ENCODE measurements at places on chromosomes 5 and 9.

GRCh38 chr9:81801190-81801589 lies 111.8 kb upstream of the TLE1 start:
- DNase-seq, result no peak

- DNase-seq, result no peak
Measured at GRCh38 chr5:109454731-109455505, 45.1 kb upstream of the PJA2 start.

- no peak for DNase-seq
Measured at GRCh38 chr5:154444556-154445421, 1.0 kb upstream of the SAP30L start.

DNA sequence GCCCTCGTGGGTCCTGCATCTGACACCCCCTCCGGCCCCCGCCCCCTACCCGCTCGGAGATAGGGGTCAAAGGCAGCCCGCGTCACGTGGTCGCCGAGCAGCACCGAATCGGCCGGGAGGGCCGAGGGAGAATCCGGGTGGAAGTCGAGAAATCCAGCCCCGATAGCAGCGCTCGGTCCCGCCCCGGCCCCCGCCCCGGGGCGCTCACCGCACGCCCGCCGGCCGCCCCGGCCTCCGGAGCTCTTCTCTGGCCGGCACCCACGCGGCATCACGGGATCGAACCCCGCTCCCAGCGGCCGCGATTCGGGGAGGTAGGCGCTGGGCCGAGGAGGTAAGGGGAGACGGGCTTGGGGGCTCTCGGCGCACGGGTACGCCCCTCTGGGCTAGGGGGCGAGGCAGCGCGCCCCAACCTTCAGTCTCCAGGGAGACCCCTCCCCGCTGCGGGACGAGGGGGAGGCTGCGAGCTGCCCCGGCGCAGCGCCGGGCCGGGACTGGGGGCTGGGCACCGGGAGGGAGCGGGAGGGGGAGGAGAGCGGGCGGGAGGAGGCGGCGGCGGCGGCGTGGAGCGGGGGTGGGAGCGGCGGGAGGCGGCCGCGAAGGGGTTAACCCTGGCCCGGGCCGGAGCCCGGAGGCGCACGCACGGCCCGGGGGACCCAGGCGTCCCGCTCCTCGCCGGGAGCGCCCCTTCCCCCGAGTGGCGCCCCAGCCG lies 22.1 kb upstream of the NDST1 start:
- DNase-seq, result no peak

DNA sequence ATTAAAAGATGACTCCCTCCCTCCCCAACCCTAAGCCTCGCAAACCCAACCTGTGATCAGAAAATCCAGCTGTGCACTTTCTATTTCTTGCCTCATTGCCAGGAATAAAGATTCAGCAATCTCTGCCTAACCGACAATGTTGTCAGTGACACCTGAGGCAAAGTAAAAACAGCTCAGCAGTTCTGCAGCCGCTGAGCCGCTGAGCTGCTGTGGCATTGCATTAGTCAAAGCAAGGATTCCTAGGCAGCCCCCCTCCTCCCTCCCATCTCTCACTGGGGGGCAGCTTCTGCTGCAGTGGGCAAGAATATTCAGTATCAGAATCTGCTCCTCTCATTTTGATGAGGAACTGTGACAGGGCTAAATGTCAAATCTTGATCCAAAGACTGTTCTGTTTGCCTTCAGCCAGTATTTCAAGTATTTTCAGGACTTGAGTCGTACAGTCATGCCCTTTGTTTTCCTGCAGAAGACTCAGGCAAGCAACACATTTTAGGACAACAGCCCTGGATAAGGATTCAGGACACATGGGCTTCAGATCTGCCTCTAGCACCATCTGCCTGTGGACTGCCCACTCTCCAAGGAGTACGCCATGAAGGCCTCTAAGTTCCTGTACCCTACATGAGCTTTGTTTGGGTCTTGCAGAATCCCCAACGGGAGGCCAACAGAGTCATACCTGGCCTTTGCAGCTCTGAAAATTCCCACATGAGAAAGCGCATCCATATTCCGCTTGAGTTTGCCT lies 41.1 kb upstream of the DAP start:
- DNase-seq, result no peak

- no peak for DNase-seq
Measured at GRCh38 chr5:176776916-176777315, 33.4 kb upstream of the UNC5A start.

- no peak for DNase-seq
Measured at GRCh38 chr5:156934450-156935211, 28.4 kb downstream of the TIMD4 start.

DNA sequence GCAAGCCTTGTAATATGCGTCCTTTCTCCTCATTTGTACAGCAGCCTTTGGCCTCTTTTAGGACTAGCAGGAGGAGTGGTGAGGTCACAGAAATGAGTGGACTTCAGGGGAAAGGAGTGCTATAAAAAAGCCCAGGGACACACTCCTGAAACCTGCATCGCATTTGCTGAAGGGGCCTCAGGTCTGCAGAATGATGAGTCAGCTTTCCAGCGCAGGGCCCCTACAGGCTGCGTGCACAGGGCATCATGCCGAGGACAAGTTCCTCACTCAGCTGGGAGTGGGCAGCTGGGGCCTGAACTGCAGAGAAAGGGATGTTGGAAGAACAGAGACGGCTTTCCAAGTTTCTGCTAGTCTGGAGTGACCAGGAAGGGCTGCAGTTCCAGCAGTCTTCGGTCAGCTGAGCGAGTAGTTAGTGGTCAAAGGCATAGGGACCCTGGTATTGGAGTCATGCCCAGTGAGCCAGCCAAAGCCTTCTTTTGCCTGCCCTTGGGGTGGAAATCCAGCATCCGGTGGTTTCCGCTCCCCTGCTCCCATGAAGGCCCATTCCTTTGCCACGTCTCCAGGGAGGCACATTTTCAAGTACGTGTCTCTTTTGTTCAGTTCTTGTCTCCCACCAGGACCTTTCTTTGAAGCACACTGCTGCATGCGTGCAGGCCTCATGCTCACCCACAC lies 17.3 kb upstream of the CFAP157 start:
- no peak for DNase-seq

DNA sequence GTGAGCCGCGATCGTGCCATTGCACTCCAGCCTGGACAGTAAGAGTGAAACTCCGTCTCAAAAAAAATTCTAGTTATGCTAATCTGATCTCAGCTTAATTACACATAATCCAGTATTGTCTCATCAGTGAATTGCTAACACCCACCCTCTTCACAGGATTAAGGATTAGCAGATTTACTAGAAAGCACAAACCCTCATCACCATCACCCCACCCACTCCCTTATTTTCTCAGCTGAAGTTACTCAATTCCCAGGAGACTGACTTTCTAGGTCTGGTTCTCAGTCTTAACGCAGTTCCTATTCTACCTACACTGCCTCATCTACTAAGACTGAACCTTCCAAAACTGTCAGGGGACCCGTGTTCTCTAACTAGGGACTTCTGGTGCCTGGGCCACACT lies 9.0 kb downstream of the TOR1B start:
- no peak for DNase-seq

DNA sequence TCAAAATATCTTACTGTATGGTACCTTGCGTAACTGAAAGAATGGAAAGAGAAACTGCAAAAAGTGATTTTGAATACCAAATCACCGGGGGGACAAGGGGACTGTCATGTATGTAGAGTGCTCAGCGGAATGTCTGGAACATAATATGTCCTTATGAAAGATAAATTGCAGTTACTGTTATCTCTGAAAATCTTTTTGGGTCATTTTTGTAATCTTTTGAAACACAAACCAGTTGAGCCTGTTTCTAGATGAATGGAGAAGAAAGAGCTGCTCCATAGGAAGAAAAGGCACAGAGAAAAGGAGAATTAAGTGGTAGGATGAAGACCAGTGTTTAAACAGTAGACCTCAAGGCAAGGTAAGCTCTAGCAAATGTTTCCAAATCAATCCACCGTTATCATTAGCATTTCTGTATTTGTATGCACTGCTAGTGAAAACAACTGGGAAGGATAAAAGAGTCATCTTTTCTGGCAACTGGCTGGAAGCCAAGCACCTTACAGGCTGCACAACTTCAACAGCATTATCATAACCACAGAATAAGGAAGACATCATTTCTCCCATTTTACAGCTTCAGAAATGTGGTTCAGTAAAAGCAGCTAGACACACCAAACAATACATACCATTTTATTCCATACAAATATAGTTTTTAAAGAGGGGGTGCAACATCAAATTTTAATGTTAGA lies 158.5 kb downstream of the TRPM3 start:
- DNase-seq, result no peak

DNA sequence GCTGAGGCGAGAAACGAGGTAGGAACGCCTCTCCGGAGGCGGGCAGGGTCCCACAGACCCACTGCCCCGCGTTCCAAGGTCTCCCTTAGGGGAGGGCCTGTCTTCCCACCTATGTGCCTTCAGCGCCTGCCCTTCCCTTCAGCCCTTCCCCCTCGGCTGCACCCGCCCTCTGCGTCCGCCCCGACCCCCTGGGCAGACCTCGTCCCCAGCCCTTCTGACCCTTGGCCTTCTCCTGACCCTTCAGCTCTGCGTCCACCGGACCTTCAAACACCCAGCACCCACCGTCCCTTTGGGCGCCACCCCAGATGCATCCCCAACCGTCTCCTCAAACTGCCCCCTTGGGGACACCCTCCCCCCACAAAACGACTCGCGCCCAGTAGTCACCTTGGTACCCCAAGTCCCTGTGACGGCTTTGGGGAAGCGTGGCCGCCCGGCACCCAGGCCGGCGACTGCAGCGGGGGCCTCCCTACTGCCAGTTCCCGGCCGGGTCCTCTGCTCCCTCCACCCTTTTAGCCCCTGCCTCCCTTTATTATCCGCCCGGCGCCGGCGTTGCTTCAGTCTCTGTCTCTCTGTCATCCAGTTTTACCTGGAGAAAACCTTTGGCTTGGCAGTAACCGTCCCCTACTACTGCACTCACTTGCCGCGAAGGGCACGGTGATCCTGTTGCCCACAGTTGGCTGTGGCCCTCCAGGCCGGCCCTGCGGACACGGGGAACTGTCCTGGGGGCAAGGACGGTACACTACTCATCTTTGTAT lies 421 bp downstream of the RUSC2 start:
- no peak for DNase-seq

DNA sequence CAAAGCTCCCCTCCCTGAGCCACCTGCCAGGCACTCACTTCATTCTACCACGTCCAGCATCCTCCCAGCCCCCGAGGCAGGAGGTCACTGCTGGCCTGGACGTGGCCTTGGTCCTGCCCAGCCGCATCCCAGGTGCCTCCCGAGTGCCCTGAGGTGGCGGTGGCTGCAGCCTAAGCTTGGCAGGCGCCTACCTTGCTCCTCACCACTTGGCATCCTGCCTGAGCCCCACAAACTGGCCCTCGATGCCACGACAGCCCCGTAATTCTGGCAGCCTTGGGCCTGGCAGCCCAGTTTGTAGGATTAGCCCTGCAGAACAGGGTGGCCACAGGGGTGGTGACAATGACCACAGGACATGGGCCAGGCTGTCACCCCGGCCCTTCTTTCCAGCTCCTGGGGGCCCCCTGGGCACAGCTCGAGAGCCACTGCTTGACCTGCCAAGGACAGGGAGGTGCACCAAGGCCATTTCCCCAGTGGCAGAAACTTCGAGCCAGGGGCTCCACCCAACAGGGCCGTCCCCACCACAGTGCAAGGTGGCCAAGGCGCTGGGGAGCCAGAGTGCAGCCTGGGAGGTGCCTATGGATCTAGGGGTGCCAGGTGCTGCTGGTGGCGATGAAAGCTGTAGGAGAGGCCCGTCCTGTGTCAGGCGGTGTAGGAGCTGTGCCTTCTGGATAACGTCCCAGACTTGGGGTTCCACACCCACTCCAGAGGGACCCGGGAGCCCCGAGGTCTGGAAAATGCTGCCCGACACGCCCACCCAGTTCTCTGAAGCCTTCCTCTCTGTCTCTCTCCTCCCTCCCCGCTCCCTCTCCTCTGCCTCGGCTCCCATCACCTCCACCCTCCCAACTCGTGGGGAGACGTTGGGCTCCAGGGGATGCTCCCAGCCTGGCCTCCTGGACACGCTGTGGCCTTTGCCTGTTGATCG lies 18.4 kb downstream of the NKD2 start:
- DNase-seq, result no peak

- no peak for DNase-seq
Measured at GRCh38 chr5:133521801-133522200, 90.5 kb downstream of the FSTL4 start.

GRCh38 chr9:123508048-123508447 lies 152.1 kb downstream of the CRB2 start:
- no peak for DNase-seq

GRCh38 chr9:13598738-13599137 lies 319.2 kb upstream of the MPDZ start:
- no peak for DNase-seq

GRCh38 chr5:52947851-52948250 lies 41.3 kb upstream of the ITGA2 start:
- DNase-seq, result no peak

DNA sequence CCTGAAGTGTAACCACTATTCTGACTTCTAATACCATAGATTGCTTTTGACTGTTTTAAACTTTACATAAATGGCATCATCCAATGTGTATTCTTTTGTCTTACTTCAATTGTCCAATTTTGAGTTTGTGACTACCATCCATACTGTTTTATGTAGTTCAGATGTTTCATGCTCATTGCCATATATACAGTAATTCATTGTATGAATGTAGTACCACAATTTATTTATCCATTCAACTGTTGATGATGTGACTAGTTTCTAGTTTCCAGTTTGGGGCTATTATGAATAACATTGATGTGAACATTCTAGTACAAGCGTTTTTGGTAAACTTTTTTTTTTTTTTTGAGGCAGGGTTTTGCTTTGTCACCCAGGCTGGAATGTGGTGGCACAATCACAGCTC lies 55.1 kb downstream of the HMGCS1 start:
- no peak for DNase-seq

DNA sequence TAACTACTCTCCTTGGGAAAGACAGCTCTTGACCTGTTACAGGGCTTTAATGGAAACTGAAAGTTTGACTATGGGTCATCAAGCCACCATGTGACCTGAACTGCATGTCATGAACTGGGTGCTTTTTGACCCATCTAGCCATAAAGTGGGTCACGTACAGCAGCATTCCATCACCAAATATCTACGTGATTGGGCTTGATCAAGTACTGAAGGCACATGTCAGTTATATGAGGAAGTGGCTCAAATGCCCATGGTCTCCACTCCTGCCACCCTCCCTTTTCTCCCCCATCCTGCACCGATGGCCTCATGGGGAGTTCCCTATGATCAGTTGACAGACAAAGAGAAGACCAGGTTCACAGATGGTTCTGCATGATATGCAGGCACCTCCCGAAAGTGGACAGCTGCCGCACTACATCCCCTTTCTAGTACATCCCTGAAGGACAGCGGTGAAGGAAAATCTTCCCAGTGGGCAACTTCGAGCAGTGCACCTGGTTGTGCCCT lies 7.3 kb upstream of the FCN1 start:
- no peak for DNase-seq

DNA sequence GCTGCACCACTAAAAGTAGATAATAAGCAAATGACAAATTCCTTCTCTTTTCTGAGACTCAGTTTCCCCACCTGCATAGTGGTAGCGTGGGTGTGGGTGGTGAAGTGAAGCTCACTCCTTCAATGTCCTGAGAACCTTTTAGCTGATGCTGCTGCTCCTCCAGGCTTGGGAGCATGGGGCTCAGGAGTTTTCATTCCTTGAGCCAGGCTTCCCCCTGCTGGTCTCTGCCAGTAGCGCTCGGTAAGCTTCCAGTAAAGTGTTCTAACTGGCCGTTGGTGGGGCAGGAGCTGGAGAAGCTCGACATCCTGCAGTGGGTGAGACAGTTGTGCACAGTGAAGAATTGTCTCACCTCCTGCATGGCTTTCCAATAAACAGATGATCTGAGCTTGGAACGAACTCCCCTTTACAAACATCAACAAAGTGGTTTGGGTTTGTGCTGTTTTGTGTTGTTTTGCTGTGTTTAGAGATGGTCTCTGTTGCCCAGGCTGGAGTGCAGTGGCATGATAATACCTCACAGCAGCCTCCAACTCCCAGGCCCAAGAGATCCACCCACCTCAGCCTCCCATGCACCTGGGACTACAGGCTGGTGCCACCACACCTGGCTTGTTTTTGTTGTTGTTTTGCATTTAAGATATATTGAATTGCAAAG lies 34.6 kb downstream of the SPARC start:
- DNase-seq, result no peak
